ENCODE measurements at places on chromosomes 4 and X. TPM values are rescaled to one million over a fixed set of nuclear protein-coding genes. Genes with fewer than 3 reads are reported as not detected.

The CT45A2 gene
- total RNA-seq, result not detected

The TDO2 gene
- total RNA-seq, result not detected

The CFI gene
- 10.0 TPM for total RNA-seq

- no peak for DNase-seq
These were observed 1268.6 kb downstream of the FAM133A start for GRCh38 chrX:94942603-94943002.

DNA sequence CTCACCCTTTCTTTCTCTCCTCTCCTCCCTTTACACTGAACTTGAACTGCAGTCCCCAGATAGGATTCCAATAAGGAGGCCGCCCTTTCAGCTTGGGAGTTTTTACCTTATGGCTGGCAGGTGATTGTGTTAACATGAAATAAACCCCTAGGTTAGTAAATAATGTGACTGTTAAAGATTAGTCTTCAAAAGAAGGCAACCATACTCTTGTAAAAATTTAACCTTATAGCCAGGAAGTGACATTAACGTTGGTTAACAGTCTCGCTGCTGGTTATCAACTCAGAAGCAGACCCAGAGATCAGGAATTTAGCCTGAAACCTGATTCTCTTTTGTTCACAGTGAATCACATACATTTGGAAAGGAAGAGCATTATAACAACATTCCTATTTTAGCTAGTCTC is 15.2 kb downstream of the FHDC1 start:
- DNase-seq, result no peak
